Activated CD4-positive, alpha-beta T cell treated with anti-CD3 and anti-CD28 coated beads for 48 hours (primary cell): ENCODE measurements at places on chromosomes 4 and X.

- no peak for DNase-seq
Measured at GRCh38 chr4:647481-647880, 22.1 kb downstream of the PDE6B start.

DNA sequence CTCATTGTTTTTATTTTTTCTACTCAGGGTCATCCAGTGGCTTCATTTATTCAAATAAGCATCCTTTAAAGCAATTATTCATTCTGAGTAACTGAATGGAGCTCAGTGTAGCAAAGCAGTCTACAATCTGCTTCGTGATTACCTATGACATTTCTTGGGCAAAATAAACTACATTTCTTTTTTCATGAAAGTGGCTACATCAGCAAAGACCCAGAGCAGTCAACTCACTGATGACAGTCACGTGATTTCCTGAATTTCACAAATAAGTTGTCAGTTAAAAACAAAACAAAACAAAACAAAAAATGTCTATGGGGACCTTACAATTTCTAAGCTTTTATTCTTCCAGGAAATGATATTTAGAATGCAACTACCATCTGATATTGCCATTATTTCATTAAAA, 182.1 kb downstream of the VEGFC start:
- DNase-seq = no peak

DNA sequence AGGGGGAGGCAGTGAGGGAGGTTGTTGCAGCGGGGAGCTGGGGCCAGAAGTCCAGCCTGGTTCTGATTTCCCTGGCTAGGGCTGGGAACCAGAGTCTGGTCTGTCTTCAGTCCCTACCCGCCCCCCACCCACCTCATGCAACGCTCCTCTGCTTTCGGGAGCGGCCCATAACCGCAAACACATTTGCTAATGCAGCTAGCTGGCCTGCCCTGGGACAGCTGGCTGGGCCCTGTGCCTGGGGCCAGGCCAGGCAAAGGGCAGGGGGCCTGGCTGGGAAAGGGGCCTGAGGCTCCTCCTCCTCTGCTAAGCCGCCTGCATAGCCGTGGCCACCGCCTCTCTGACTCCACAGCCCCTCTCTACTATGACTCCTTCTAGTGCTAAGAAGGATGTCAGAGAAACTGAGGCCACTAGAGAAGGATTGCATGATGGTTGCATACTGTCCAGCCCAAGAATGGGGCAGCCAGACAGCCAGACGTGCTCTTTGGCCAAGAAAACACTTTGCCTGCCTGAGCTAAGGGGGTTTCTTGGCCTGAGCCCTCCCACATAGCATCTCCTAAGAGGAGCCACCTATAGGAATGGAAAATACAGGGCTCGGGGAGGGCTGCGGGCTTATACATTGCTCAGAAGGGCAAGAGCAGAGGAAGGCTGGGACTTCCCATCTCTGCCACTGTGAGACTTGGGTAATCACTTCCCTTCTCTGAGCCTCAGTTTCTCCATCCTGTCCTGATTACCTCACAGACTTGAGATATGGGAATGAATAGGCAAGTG, 76.9 kb downstream of the PJA1 start:
- no peak for DNase-seq

- peak; percentile 33 for DNase-seq
Measured at GRCh38 chrX:74923942-74924448, 1.3 kb downstream of the NEXMIF start.

- DNase-seq = no peak
Measured at GRCh38 chr4:113303315-113303714, 253.9 kb downstream of the ANK2 start.

- no peak for DNase-seq
Measured at GRCh38 chr4:184371390-184371787, 103.0 kb downstream of the IRF2 start.

GRCh38 chr4:169346840-169347239, 76.1 kb upstream of the SH3RF1 start:
- DNase-seq = no peak

GRCh38 chr4:153962311-153963039, 173.6 kb upstream of the SFRP2 start:
- DNase-seq = peak; percentile 22

DNA sequence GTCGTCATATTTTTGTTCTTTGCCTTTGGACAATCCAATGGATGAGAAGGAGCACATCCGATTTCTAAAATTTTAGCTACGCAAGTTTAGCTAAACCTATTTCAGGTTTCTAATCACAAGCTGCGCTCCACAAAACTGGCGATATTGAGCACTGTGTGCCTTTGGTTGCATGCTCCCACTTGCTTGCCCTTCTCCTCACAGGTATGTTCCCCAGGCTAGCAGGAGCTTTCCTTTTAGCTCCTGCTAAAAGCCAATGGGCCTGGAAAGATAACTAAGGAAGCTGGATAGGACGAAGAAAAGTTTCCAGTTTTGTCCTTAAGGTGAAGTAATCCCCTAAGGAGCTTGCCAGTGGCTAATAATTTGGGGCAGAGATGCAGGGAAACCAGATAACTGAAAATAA, 975.2 kb downstream of the FSTL5 start:
- DNase-seq = no peak

DNA sequence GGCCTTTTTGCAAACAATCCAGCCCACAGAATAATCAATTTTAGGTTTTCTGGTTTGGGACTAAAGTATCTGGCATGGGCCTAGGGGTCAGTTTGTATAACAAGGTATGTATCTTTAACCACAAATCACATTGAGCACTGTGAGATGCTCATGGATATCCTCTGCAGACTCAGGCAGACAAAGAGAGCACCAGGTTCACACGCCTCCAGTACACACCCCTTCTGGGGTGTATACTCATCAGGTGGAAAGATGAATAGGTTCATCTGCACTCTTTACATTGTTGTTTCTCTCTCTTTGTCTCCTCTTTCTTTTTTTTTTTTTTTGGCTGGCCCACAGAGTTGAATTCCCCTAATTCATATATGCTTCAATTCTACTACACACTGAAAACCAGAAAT, 21.1 kb downstream of the TEC start:
- no peak for DNase-seq

GRCh38 chr4:152805071-152805650, 25.4 kb downstream of the ARFIP1 start:
- DNase-seq = no peak

- DNase-seq = no peak
Measured at GRCh38 chr4:112968451-112969159, 80.8 kb upstream of the ANK2 start.

- peak; percentile 66 for DNase-seq
Measured at GRCh38 chr4:121252224-121252806, 88.2 kb upstream of the TNIP3 start.

- DNase-seq = no peak
Measured at GRCh38 chr4:154507156-154507555, 15.6 kb upstream of the DCHS2 start.

GRCh38 chrX:122641136-122641535, 542.9 kb upstream of the GRIA3 start:
- no peak for DNase-seq

- no peak for DNase-seq
Measured at GRCh38 chrX:9842541-9842940, 56.3 kb downstream of the SHROOM2 start.

DNA sequence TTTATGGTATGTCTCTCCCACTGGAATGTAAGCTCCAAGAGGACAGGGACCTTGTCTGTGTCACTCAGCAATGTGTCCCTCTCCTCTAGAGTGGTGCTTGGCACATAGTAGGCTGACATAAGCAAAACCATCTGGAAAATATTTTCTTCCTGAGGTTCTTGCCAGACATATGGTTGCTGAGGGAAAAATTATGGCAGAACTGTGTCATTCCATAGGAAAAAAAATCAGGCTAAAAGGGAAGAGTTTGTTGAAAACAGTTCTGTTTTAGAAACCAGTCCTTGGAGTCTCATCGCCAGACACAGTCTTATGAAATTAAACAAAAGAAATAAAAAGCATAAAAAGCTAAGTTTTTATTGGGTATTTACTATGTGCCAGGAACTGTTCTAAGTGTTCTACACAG, 60.9 kb downstream of the RTL9 start:
- DNase-seq = no peak

- DNase-seq = no peak
Measured at GRCh38 chrX:45385757-45386156, 185.1 kb upstream of the DIPK2B start.

DNA sequence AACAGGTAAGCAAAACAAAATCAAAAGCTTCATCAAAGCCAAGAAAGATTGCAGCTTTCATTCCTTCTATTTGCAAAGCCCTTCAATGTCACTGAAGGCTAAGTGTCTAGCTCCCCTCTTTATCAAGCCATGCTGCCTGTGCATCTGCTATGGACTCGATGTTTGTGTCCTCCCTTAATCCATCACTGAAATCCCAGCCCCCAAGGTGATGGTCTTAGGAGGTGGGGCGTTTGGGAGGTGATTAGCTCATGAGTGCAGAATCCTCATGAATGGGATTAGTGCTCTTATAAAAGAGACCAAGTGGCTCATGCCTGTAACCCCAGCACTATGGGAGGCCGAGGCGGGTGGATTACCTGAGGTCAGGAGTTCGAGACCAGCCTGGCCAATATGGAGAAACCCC, 6.9 kb upstream of the TRIM2 start:
- DNase-seq = no peak

DNA sequence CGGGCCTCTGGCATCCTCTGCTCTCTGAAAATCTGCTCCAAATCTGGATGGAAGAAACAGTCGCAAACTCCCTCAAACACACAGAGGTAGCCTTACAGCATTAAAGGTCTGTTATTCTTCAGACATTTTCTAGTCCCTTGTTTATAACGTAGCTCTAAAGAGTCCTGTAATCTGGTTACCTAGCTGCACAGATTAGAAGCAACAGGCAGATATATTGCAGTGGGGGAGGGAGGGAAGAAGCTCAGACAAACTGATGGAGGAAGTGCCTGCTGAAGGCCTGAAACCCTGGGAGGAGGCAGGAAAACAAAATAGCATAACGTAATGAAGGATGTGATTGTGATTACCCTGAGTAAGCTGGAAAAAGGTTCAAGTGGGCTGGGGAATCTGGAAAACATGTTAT, 39.4 kb downstream of the ZCCHC12 start:
- no peak for DNase-seq

GRCh38 chr4:8320386-8320750, 50.8 kb downstream of the HTRA3 start:
- no peak for DNase-seq

DNA sequence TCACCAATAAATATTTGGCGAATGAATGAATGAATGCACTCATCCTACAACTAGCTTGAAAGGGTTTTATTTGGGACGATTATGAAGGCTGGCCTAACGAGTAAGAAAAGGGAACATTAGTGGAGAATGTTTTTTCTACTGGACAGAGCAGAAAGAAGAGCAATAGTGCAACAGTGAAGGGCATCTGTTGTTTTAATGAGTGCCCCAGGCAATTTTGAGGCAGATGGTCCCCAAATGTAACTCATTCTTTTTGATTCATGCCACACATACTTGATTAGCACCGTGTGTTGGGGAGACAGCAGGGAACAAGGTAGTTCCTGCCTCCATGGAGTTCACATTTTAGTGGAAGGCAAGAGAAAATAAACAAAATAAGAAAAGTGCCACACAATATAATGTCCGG, 22.7 kb upstream of the INTS6L start:
- no peak for DNase-seq

- DNase-seq = peak; percentile 83
Measured at GRCh38 chr4:155758481-155759371, at the start of gene GUCY1B1. GUCY1B1 (plus strand) TSS chr4:155759021; CDS start chr4:155759141, 120 bp downstream.

GRCh38 chr4:39846705-39847104, 131.0 kb downstream of the PDS5A start:
- DNase-seq = no peak

DNA sequence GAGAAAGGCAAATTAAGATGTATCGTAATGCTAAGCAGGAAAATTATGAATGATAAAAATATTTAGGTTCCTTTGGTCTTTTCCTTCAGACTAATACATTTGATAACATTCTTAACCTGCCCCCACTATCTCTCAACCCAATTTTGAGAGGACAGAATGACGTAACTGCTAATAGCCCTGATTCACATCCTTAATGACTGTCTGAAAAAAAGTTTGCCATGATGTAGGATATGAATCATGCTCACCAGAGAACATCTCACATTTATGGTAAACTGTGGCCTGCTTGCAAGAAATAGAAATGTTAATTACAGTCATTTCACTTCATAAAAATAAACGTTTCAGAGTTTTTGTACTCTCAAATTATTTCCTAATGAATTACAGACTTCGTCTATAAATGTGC, 128.0 kb upstream of the VEGFC start:
- DNase-seq = no peak

DNA sequence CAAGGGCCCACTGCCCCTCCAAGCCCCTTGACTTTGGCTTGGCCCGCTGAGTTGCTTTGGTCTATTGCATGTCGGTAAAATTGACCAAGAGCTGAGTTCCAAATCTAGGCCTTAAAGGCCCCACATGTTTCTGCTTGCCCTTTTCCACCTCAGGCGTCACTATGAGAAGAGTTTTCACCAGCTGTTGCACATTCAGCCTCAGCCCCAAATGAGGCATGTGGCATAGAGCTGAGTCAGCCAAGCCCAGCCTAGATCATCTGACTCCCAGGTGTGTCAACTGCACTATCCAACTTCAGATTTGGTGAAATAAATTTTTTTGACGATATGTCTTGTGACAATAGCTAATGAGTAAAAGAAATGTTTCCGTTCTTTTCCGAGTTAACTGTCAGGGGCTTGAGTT, 424.5 kb upstream of the FAM47C start:
- no peak for DNase-seq

DNA sequence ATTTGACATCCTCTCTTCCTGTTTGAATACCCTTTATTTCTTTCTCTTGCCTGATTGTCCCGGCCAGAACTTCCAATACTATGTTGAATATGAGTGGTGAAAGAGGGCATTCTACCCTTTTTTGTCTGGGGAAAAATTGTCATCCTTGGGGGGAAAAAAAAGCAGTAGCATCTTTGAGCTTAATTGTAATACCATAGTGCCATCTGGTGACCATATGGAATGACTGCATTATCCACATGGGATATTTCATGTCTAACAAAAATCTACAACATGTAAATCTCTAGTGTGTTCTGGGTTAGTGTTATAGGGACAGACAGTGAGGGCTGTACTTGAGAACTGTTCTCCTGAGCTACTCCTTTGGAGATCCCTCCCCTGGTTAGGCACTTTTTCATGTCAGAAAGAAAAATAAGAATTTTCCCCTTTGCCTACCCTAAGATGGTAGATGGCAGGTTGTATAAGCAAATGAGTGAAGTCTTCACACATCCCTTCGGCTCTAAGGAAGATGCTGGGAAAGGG, 26.0 kb downstream of the CAPN6 start:
- DNase-seq = no peak

DNA sequence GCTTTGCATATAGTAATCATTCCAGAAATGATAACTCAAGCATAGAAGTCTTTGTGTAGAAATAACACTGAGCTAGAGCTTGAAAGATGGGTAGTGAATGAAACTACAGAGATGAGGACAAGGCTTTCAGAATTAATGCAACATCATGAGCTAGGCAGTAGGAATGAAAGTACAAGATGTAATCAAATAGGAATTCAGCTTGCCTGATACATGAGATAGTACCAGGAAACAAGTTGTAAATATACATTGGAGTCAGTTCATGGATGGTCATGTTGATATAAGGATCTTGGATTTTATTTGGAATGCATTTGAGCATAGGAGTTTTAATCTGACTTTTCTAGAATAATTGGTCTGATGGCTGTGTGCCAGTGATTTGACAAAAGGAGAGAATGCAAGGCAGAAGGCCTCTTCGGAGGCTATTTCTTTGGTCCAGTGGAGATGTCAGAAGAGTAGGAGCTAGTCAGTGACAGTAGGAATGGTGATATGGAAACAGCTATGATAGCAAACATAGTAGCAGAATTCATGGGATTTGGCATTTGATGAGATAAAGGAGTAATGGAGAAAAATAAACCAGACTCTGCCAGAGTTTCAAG, 206.4 kb upstream of the PACRGL start:
- DNase-seq = no peak
